ENCODE measurements at places on chromosomes 6 and 20.

- H3K4me3 ChIP-seq: no peak overlapping the region
- H3K36me3 ChIP-seq: no peaks in the 10 kb centered on the region
- H3K27ac ChIP-seq: no peak overlapping the region
- no peaks in the 10 kb centered on the region for H3K4me1 ChIP-seq
- no peak for DNase-seq
Measured at GRCh38 chr6:137849181-137849980, 17.7 kb upstream of the TNFAIP3 start.

DNA sequence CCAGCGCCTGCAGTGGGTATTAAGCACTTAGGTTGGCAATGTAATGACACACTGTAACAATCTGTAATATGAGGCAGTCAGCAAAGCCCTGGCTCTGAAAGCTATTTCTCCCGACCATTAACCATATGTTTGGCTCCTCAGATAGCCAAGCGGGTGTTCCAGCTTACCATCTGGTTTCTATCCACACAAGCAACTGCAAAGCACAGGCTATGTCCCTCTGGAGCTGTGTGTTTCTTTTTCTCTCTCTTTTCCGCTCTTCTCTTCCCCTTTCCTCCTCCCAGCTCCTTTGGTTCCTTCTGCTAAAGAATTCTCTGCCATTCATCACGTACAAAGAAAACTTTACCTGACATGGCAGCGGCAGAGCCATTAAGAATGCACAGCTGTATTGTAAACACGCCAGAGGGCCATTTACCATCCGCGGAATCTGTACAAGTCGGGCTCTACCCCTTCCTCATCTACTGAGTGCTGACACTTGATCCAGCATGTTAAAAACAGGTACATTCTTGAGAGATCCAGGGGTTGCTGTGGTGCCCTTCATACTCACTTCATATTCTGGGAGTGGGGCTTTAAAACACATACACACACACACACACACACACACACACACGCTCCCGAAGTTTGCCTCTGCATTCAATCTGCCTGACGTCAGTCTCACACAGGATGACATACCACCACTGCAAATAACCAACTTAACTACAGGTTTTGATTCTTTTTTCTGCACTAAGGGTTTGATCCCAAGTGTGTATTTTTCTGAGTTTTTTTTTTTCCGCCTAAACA, 77.2 kb downstream of the BACH2 start:
- H3K36me3 ChIP-seq: no peaks in the 10 kb centered on the region
- DNase-seq: no peak
- H3K27ac ChIP-seq: peak overlapping the region; percentile 78
- H3K27me3 ChIP-seq: no peaks in the 10 kb centered on the region
- H3K4me1 ChIP-seq: no peaks in the 10 kb centered on the region

DNA sequence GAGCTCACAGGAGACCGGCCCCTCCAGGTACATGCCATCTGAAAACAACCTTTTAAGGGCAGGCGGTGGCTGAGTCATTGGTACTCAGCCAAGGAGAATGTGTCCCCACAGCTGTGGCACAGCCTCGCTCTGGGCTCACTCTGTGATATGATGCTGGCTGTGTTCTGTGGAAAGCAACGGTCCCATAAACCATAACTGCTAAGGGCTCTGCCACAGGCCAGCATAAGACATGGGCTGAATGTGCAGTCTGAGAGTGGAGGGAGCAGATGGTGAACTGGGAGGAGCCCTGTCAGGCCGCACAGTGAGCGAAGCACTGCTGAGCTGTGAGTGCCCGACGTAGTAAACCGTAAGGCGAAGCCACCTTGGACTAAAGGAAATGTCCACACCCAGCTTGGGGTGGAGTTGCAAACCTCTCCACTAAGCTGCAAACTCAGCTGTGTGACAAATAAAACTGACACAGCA, 375.8 kb downstream of the THBS2 start:
- H3K4me3 ChIP-seq: no peak overlapping the region
- no peaks in the 10 kb centered on the region for H3K4me1 ChIP-seq
- no peaks in the 10 kb centered on the region for H3K27me3 ChIP-seq

DNA sequence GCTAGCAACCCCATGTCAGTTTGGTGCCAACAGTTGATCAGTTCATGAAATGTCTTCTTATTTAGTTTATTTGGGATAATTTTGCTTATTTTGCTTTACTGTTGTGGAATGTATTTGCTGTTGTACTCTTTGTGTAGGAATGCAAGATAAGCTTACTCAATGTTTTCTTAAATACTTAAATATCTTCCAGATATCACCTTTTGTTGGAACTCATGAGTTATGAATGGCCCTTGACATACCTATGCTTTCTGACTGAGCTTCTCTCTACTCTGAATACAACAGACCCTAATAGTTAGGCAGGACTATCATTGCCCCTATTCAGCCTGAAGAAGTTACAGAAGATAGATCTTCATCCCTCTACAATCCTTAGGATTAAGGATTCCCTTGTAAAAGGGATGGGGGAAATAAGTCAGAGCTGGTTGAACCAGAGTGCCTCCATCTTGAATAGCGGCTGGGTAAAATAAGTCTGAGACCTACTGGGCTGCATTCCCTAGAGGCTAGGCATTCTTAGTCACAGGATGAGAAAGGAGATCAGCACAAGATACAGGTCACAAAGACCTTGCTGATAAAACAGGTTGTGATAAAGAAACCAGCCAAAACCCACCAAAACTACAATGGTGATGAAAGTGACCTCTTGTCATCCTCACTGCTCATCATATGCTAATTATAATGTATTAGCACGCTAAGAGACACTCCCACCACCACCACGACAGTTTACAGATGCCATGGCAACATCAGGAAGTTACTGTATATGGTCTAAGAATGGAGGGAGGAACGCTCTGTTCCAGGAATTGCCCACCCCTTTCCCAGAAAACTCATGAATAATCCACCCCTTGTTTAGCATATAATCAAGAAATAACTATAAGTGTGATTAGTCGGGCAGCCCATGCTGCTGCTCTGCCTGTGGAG, 196.9 kb downstream of the AKAP7 start:
- no peak for DNase-seq
- no peak overlapping the region for H3K4me3 ChIP-seq
- no peak overlapping the region for H3K27ac ChIP-seq
- H3K36me3 ChIP-seq: no peaks in the 10 kb centered on the region

GRCh38 chr20:57902473-57902872, 192.7 kb upstream of the PMEPA1 start:
- no peaks in the 10 kb centered on the region for H3K4me1 ChIP-seq
- no peak overlapping the region for H3K4me3 ChIP-seq
- no peak for DNase-seq
- no peaks in the 10 kb centered on the region for H3K27me3 ChIP-seq

GRCh38 chr20:7087803-7088202, 320.3 kb downstream of the BMP2 start:
- DNase-seq: no peak
- H3K36me3 ChIP-seq: no peaks in the 10 kb centered on the region
- H3K27me3 ChIP-seq: no peaks in the 10 kb centered on the region
- H3K27ac ChIP-seq: no peak overlapping the region
